Memory B cell (primary cell): ENCODE measurements at places on chromosomes 16 and 17.

DNA sequence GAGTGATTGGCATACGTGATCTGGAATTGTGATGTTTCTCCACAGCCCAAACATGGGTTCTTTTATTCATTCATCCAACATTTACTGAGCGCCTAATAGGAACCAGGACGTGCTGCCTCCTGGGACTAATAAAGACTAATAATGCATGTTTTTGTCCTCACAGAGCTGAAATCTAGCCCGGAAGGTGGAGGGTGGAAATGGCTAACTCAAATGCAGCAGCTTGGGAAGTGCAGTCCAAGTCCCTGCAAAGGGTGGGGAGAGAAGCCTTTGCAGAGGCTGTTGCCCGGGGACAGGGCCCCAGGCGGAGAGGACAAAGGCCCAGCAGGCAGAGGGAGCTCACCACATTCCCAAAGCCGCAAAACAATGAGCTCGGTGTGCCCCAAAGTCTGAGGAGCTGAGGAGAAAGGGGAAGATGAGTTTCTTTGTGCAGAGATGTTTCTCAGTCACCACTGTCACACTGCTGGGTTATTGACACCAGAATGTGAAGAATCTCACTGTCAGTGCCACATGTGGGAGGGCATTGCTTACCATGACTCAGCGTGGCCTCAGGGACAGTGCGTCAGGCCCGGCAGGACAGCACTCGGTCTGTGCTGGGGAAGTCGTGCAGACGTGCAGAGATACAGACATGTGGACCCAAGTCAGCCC is 118.2 kb upstream of the CHMP6 start:
- no peak for DNase-seq

- no peak for DNase-seq
Observed at GRCh38 chr17:15171167-15172047, 93.7 kb downstream of the PMP22 start.

DNA sequence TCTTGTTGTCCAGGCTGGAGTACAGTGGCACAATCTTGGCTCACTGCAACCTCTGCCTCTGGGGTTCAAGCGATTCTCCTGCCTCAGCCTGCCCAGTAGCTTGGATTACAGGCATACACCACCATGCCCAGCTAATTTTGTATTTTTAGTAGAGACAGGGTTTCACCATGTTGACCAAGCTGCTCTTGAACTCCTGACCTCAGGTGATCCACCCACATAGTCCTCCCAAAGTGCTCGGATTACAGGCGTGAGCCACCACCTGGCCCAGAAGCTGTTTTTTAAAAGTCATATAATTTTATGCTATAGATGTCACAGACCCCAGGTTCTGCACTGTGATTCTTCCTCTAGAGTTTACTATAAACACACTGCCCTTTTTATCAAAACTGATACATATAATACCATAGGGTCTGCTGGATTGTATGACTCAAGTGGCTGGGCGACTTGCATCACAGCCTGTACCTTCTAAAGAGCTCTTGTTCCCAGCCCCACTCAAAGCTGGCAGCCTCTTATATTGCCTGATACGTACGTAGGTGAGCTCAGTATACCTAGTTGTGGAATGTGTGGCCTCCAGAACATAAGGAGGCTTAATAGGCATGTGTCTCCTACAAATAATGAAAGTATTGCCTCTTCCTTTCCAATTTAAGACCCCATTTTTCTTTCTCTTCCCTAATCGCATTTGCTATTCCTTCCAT is 295.8 kb downstream of the ZFHX3 start:
- DNase-seq: no peak

GRCh38 chr16:79250502-79251098 is 349.9 kb downstream of the MAF start:
- DNase-seq: no peak

DNA sequence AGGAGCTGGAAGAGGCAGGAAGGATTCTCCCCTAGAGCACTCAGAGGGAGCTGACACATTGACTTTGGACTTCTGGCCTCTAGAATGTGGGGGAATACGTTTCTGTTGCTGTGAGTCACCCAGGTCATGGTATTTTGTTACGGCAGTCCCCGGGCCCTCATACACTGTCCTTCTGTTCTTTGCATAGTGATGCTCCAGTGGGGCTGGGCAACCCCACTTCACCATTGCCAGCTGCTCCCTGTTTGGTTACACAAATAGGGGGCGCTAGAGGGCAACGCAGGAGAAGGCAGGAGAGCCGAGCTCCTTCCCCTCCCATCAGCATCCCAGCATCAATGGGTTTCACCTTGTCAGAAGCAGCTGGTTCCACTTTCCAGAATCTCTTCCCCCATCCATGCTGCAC is 257.7 kb upstream of the FOXF1 start:
- no peak for DNase-seq

GRCh38 chr17:50945779-50946222 is 79.6 kb upstream of the TOB1 start:
- DNase-seq: no peak

DNA sequence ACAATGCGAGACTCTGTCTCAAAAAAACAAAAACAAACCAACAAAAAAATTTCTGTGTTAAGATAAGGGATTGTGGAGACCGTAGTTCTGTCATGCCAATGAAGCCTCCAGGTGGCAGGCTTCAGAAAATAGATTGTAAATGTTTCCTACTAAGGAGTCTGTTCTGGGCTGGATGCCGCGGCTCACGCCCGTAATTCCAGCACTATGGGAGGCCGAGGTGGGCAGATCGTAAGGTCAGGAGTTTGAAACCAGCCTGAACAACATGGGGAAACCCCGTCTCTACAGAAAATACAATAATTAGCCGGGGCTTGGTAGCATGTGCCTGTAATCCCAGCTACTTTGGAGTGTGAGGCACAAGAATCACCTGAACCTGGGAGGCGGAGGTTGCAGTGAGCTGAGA is 4.4 kb upstream of the SNX29 start:
- no peak for DNase-seq

DNA sequence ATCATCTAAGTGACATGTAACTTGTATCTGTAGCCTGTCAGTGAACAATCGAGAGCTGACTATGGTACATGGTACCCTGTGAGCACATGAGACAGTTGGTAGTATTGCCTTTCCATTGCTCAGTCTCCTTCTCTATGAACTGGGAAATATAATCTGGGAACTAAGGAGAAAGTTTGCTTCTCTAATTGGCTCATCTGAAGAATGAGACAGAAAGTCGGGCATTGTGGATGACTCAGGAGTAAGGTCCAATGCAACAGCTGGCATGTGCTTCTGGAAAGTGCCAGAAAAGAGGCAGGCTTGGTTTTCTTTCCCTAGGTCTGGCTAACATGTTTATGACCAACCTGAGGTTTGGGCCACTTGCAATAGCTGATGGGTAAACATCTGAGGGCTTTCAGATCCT is 51.9 kb downstream of the ZZEF1 start:
- DNase-seq: no peak

DNA sequence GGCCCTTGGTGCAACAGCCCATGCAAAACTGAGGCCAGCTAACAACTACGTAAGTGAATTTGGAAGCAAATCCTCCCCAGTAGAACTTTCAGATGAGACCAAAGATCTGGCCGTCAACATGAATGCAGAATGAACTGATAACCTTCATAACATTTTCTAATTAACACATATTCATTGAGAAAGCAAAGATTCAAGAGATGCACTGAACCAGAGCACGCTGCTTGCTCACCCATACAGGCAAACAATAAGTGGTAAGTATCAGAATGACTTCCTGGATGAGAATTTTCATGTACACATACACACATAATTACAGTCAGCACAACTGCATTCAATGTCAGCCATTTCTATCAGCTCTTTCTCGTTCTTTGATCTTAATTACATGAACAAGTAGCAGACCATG is 30.6 kb downstream of the XYLT1 start:
- no peak for DNase-seq

- peak; percentile 55 for DNase-seq
Observed at GRCh38 chr16:50681021-50681885, at the start of gene SNX20. TSS of gene SNX20 (minus strand) at chr16:50681312. CDS start at chr16:50677526, 3,786 bp downstream.

DNA sequence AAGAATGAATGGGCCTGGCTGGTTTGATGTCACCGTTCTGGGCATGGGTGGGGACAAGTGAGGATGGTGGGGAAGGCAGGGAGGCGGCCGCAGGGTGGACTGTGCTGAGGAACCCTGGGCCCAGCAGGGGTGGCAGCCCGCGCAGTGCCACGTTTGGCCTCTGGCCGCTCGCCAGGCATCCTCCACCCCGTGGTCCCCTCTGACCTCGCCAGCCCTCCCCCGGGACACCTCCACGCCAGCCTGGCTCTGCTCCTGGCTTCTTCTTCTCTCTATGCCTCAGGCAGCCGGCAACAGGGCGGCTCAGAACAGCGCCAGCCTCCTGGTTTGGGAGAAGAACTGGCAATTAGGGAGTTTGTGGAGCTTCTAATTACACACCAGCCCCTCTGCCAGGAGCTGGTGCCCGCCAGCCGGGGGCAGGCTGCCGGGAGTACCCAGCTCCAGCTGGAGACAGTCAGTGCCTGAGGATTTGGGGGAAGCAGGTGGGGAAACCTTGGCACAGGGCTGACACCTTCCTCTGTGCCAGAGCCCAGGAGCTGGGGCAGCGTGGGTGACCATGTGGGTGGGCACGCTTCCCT is 6.5 kb upstream of the SERPINF1 start:
- DNase-seq: no peak

- no peak for DNase-seq
Observed at GRCh38 chr16:84360170-84360569, 8.2 kb upstream of the ATP2C2 start.

DNA sequence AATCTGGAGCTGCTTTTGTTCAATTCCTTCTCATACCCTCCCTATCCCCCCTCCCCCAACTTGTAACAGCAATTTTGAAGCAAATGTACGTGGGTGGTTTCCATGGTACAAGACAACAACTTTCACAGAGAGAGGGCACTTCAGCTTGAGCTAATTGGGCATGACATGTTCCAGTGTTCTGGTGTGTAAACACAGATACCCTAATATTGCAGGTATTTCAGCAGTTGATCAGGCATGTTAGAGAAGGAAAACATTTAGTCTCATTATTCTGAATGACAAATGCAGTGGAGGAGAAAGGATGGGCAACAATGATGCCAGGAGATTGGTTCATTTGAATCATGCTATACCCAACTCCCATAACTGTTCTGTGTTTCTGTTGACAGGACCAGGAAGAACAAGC is 137.5 kb downstream of the TRIM37 start:
- no peak for DNase-seq

DNA sequence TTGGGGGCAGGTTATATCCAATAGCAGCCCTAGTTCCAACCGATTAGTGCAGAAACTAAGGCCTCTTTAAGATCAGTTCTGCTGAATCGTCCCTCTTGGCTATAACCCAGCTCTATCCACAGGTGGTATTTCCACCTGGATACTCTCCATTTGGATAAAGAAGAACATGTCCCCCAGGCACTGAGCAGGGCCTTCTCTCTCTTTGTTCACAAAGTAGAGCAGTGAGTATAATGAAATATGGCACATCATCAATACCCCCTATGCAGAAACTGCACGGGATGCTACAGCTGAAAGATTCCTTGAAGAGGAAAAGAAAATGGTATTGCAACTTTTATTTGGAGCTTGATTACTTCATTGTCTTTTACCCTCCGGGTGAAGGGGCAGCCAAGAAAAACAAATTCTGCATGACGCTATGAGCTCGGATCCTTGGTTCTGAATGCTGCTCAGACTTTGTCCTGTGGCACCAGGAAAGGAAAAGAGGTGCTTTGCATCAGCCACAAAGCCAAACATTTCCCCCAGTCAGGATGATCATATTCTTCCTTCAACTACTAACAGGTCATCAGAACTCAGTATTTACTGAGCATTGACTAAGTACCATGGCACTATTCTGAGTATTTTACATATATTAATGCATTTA is 399.7 kb downstream of the NPIPA8 start:
- DNase-seq: no peak

- DNase-seq: no peak
Observed at GRCh38 chr17:4017377-4017776, 53.1 kb upstream of the ATP2A3 start.

GRCh38 chr17:39306509-39307212 is 80.9 kb upstream of the STAC2 start:
- no peak for DNase-seq

GRCh38 chr17:27216836-27217235 is 77.1 kb upstream of the WSB1 start:
- DNase-seq: peak; percentile 44
